Kidney (tissue), 22 donors: ENCODE measurements at places on chromosomes 7 and 10. TPM values are rescaled to one million over a fixed set of nuclear protein-coding genes. Genes with fewer than 3 reads are reported as not detected.

- no peaks in the 10 kb centered on the region for H3K36me3 ChIP-seq
- DNase-seq = no peak
- H3K4me3 ChIP-seq = no peak overlapping the region
- no peak overlapping the region for H3K27ac ChIP-seq
- H3K4me1 ChIP-seq = no peaks in the 10 kb centered on the region
These were observed 887.6 kb downstream of the NRG3 start for GRCh38 chr10:82762641-82763040.

- H3K4me3 ChIP-seq = no peak overlapping the region
- no peaks in the 10 kb centered on the region for H3K27me3 ChIP-seq
- H3K36me3 ChIP-seq = no peaks in the 10 kb centered on the region
- no peaks in the 10 kb centered on the region for H3K4me1 ChIP-seq
- no peak overlapping the region for H3K27ac ChIP-seq
These were observed 243.8 kb downstream of the TCERG1L start for GRCh38 chr10:131067690-131068089.

GRCh38 chr7:16234493-16235146, 186.7 kb downstream of the CRPPA start:
- no peaks in the 10 kb centered on the region for H3K4me1 ChIP-seq
- no peaks in the 10 kb centered on the region for H3K27me3 ChIP-seq
- no peak for DNase-seq
- H3K36me3 ChIP-seq = no peaks in the 10 kb centered on the region
- H3K27ac ChIP-seq = no peak overlapping the region
- no peak overlapping the region for H3K4me3 ChIP-seq

DNA sequence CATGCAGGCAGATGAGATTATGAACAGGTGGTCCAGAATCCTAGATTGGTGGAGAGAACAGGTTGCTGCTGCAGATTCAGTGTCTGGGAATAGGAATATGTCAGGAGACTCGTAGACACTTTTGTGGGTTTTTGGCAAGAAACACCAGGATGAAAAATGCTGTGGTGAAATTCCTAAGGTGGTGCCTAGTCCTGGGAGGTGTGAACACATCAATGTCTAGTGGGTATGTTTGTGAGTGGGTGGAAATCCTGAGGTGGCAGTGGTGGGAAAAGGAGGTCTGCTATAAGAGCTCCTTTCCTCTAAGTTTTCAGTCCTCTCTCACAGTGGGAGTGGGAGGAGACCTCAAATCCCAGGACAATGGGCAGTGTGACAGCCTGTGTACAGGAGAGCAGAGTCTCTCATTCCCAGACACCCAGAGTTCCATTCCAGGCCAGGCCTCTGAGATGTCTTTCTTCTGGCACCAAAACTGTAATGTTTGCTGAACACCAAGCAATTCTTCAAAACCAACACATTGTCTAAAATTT, 5.1 kb downstream of the ERV3-1 start:
- no peak for DNase-seq
- H3K36me3 ChIP-seq = no peaks in the 10 kb centered on the region

GRCh38 chr10:43055217-43055616, 21.7 kb upstream of the RET start:
- DNase-seq = no peak
- no peaks in the 10 kb centered on the region for H3K36me3 ChIP-seq
- no peaks in the 10 kb centered on the region for H3K27me3 ChIP-seq
- no peak overlapping the region for H3K27ac ChIP-seq
- H3K4me3 ChIP-seq = no peak overlapping the region

Gene TMEM130
- 5.0 TPM for total RNA-seq

DNA sequence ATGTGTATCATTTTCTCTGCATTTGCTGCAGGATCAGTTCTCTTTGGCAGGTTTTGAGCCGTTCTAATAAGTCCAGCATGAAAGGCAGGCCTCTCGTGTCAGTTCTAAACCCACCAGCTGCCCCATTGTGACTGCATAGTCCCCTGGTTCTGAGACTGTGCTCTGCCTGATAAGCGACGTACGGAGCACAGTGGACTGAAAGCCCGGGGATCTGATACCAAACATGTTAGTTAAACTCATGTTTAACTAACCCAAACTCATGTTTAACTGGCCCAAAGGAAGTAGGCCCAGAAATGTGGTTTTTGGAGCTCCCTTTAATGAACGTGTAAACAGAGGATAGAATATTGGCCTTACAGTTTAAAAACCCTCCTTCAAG, 98.0 kb upstream of the PDCD4 start:
- H3K4me1 ChIP-seq = no peaks in the 10 kb centered on the region
- no peaks in the 10 kb centered on the region for H3K36me3 ChIP-seq
- no peaks in the 10 kb centered on the region for H3K27me3 ChIP-seq
- DNase-seq = no peak
- no peak overlapping the region for H3K4me3 ChIP-seq
- H3K27ac ChIP-seq = no peak overlapping the region
